ENCODE measurements at places on chromosomes 4 and X.

- no peak for DNase-seq
These were observed 738.6 kb upstream of the ADGRL3 start for GRCh38 chr4:60461551-60461950.

- DNase-seq: peak; percentile 1
These were observed 322.7 kb upstream of the PITX2 start for GRCh38 chr4:110945600-110945999.

DNA sequence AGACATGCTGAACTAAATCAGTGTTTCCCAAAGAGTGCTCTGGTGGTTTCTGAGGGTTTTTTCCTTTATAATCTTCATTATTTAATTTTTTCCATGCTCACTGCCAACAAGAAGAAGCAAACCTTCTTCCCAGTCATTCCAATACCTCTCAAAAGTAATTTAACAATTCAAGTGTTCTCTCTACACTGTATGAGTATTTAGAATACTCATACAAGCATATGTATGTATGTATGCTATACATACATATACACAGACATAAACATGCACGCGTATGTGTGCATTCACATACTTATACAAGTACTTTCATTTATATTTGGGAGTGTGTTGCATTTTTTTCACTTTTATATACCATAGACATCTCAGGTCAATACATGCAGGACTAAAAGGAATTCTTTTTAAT lies 54.3 kb upstream of the TXK start:
- no peak for DNase-seq

- no peak for DNase-seq
These were observed 39.4 kb upstream of the NR3C2 start for GRCh38 chr4:148481636-148482035.

DNA sequence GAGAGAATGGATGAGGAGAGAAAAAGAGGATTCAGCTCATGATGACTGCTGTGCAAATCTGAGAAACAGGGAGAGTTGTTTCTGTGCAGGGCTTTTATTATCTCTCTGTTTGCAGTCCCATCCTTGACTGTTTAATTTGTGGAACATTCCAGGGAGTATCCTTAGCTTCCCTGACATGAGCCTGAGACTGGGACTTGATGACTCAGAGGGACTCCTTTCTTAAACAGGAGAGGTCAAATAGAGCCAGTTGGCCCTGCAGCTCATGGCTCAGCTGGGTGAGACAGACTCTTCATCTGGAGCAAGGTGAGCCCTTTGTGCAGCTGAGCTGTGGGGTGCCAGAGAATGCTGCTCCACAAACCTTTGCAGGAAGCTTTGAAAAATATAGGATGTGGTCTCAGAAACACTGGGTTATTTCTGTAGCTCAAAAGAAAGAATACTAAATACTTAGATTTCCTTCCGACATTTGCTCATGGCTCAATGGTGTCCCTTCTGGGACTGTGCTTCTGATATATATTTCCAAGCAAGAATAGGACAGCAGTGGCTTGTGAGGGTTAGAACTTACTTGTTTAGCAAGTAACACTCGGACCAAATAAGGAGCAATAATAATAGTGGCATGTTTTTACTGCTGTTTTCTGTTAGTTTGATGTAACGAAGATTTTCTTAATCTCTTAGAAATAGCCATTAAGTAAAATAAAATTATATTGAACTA lies 14.5 kb downstream of the ARHGAP24 start:
- peak; percentile 78 for DNase-seq

DNA sequence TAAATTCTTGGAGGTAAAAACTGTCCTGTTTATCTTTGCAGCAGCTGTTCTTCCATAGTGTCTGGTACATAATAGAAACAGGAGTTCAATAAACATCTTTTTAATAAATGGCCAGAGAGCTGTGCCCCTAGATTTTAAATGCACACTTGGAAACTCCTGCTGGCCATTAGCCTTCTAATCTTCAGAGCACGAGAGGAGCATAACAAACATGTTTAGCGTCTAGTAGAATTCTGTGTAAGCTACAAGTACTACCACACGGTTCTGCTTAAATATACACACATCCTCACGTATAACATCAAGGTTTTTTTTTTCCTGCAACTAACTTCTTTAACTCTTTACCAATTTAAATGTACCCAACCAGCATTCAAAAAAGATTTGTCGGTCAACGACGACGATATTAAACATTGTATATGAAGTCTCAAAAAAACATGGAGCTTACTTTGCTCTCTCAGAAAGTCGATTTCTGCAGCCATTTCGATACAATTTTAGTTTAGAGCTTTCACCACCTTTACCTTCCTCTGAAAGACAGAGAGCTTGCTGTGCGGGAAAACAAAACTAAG lies 628 bp downstream of the SCLT1 start:
- DNase-seq: peak; percentile 10

GRCh38 chrX:109889289-109890006 lies 113.5 kb upstream of the TMEM164 start:
- peak; percentile 6 for DNase-seq

DNA sequence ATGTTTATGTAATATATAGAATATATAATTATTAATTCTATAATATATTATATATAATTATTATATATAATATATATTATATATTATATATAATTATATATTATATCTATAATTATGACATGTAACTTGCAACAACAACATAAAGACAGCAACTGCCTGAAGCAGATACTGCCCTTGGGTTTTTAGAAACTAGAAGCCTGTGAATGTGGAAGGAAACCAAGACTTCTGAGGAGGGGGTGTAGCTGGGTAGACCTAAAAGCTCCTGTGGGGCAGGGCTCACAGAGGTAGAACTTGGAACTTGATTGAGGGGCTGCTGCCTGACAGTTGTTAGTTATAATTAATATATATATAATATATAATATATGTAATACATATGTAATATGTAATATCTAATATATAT lies 167.2 kb upstream of the SLIT2 start:
- no peak for DNase-seq

DNA sequence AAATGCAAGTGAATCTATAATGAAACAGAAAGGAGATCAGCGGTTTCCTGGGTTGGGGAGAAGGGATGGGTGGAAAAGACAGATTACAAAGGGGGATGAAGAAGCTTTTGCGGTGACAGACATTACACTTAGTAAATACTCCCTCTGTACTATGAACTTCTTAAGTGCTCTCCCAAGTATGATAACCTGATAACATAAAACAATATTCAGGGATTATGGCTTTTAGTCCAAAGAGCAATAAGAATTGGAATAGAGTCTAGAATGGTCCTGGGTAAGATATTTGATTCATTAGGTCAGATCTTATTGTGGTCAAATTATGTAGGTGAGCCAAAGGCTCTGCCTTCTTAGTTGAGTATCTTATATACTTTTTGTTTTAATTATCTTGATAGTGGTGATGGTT lies 9.2 kb downstream of the LRRC66 start:
- no peak for DNase-seq

DNA sequence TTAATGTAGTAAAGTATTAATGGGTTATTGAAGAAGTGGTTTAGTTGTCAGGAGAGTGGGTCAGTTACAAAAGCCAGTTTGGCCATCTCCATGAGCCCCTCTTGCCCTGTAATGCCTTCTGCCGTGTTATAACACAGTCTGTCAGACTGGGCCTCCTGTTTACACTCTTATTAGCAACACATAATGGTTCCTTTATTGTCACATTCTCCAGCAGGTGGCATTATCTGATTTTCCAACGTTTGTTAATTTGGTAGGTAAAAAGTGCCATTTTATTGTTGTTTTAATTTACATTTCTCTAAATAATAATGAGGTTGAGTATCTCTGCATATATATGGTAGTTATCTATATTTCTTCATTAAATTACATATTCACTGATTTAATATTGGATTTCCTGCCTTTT lies 560.8 kb downstream of the FGF13 start:
- DNase-seq: no peak

DNA sequence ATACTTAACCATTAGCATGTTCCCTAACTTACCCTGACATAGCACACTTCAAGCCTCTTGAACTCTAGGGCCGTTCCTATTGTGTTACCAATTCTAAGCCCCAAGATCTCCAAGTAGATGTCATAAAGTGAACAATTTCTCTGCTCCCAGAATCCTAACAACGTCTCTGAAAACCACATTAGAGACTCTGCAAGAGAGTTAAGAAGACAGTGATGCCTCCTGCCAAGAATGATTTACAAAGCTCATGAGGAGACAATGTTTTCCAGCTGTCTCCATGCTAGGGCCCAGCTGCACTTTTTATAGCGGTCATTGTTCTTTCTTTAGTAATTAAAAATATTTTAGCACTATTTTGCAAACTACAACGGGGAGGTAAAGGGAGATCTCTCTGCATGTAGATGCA lies 358.4 kb downstream of the PPP3CA start:
- peak; percentile 23 for DNase-seq

DNA sequence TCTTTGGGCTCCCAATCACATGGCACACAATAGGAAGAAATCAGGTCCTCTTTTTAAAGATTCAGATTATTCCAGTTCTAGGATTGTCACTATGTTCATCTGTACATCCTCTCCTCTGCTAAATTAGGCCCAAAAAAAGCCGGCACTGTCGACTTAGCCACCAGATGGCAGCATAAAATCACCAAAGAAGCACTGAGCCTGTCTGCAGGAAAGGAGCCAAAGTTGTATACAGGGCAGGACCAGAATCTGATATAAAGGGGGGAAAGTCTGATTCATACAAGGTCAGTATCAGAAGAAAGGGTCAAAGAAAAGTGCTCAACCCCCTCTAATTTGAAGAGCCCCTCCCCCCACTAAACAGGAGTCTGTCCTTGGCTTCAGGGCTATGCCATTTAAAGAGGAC lies 292.5 kb downstream of the CHIC1 start:
- peak; percentile 65 for DNase-seq

- no peak for DNase-seq
These were observed 136.4 kb downstream of the HHIP start for GRCh38 chr4:144782345-144782744.

- no peak for DNase-seq
These were observed 308.6 kb upstream of the GIMD1 start for GRCh38 chr4:106677213-106677612.

DNA sequence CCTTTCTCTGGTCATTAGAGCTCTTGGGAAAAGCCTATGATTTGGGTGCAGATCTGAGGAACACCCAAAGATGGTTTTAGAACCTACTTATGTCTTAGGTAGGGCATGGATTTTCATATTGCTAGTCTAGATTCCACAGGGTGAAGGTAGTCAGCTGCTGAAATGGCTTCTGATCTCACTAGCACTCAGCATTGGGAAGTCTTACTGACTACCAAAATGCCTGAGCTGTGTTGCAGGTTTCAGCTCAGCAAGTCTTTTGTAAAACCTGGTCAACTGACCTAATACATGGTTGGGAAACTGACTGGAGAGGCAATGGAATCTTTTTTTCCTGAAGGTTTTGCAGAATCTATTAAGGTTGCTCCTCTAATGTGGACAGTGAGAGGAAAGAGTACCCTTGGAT lies 136.4 kb downstream of the CCNG2 start:
- DNase-seq: no peak

- DNase-seq: no peak
These were observed 76.3 kb downstream of the SHROOM2 start for GRCh38 chrX:9862525-9862924.

- no peak for DNase-seq
These were observed 296.7 kb upstream of the TECRL start for GRCh38 chr4:64705989-64706388.

GRCh38 chr4:186752325-186752724 lies 28.7 kb upstream of the FAT1 start:
- DNase-seq: no peak

DNA sequence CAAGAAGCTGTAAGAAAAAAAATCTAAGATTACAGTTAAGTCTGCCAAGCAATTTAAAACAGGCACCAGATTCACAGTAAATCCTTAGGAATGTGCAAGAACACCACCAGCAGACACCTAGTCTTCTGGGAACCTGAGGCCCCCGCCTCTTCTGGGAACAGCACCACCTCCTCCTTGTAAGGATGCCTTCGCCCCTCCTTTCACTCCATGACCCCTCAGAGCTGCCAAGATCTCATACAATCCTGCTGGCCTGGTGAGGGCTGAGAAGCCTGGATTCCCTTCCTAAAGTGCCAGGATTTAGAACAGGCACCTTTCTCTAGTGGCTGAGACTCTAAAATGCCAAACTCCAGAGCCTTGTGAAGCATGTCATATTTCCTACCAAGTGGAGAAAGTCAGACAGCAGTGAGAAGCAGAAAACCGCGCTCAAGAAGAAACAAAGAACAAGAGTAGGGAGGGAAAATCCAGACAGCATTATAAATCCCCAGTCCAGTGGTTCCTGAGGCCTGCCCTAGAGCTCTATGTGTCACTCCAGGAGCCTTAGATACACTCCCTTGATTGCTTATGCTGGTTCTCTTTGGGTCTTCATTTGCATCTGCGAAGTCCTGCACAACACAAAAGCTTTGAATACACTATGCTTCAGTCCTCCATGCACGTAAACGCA lies 166.4 kb downstream of the TSPAN5 start:
- DNase-seq: no peak

- DNase-seq: no peak
These were observed 482.9 kb downstream of the NAF1 start for GRCh38 chr4:162683659-162684370.

- no peak for DNase-seq
These were observed 10.7 kb downstream of the KLHL8 start for GRCh38 chr4:87209696-87210095.

DNA sequence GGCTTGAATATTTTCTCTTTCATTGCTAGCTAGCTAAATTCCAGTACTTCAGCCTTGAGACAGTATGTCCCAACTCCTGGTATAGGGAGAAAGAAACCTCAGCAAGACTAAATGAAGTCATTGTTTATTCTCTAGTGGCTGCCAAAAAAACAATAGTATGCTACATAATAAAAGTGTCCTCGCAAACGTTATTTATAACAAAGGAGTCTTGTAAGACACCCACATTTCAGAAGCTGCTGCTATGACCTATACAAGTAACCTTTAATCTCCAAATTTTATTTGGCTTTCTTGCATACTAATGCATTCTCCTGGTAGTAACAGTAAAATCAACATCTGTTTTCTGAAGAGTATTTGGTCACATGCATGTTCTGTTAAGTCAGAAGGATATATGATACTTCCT lies 28.8 kb downstream of the NEK1 start:
- DNase-seq: no peak

- DNase-seq: no peak
These were observed 57.0 kb downstream of the DCAF8L1 start for GRCh38 chrX:27924261-27924660.

DNA sequence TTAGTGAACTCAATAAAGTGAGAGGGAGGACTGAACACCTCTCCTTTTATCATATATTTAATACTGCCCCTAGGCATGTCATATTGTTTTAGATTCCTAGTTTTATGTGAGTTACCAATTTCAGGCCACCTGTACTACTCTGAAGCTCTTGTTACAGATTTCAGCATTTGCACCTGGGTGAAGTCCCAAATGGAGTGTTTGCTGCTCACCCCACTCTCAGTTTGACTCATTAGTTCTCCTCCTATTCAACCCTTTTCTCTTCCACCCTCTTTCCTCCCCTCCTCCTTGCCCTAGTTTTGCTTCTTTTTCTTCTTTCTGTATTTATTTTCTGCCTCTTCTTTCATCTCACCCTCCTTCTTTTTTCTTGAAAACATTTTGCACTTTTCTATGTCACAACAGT lies 1852.2 kb upstream of the IGFBP7 start:
- DNase-seq: no peak
